Memory B cell (primary cell): ENCODE measurements at places on chromosomes 12 and 14.

- no peak for DNase-seq
These were observed 521 bp upstream of the PCED1B start for GRCh38 chr12:47078733-47079467.

DNA sequence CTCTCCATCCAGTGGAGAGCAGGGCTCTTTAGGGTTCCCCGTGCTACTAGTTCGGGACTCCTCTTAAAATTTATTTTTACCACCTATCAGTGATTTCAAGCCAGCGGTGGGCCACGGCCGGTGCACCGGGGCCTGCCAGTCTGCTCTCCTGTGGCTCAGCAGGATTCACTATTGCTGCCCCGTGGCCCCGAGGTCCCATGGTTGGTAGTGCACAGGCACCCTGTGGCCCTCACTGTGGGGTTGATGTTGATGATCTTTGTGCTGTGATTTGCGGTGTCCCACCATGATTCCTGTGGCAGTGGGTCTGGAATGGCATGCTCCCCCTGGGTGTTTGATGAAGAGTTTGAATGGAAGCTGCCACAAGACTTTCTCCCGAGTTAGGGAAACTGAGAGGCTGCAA is 12.6 kb upstream of the MEG3 start:
- DNase-seq: no peak

DNA sequence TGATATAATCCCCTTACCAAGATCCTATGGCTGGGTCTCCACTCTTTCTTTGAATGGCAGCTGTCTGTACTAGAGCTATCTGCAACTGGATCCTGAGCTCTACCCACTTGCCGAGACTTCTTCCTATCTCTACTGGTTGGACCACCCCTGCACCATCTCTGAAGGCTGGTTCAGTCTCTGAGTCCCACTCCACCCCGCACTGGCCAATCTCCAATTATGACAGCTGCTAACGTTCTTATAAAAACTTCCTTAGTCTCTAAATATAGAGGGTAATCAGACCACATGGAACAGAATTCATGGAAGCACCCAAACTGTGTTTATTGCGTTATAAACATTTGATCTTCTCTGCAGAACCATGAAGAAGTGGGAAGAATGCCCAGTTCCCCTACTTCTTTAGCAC is 186.6 kb upstream of the EEA1 start:
- no peak for DNase-seq

DNA sequence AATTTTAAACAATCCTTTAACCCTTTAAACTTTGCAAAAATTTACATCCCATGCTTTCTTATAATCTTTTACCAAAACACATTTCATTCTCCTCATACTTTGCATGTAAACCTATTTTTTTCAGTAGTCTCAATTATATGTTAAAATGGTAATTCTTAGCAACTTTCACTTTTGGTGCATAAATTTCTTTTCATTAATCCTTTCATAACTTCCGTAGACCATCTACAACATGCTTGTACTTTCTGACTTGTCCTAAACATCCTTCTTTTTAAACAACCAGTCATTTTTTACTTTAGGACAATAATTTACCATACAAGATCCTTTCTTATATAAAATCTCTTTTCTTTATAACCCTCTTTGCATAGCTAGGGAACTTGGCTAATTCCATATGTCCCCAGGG is 19.5 kb downstream of the CCDC91 start:
- DNase-seq: no peak

GRCh38 chr14:69401841-69402240 is 3.3 kb downstream of the SLC39A9 start:
- no peak for DNase-seq
